NCI-H2227 treated with DMSO at 0.1 percent for 48 hours (cell line): ENCODE measurements at places on chromosomes 11 and 22.

- peak; percentile 92 for DNase-seq
Observed at GRCh38 chr11:58905721-58906547, 33.4 kb upstream of the GLYATL1 start.

GRCh38 chr11:130535520-130535919 lies 87.1 kb downstream of the ADAMTS15 start:
- DNase-seq: no peak

DNA sequence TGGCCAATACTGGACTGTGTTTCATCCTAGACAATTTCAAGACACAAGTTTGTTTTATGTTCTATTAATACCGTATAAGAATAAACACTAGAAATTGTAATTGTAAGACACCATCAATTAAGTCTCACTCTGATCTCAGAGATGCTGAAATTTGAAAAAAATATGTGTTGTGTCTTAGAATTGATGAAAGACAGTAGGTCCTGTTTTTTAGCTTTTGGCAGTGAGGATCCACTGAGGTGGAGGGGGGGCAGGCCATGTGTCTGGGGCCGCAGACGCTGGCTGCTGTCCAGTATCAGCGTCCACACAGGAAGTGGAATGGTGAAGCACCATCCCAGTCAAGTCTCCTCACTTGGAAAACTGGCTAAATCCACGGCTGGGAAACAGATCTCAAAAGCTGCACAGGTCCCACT lies 22.5 kb upstream of the ALG8 start:
- DNase-seq: no peak

- DNase-seq: no peak
Observed at GRCh38 chr22:37626556-37627075, 12.9 kb upstream of the SH3BP1 start.

DNA sequence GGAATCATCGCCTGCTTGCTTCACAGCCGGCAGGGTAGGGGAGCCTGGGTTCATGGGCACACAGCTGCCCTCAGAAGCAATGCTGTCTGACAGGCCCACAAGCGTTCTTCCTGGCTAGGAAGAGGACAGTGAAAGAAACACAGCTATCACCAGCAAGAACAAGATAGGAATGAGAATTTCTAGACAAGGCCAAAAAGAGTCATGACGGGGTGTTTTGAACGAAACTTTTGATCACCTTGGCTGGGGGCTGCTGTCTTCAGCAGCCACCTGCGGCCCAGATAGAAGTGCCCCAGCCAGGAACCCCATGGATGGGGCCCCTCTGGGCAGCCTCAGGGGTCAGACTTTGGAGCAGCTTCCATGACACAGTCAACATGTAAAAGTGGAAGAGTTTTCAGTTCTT lies 41.8 kb downstream of the GAB4 start:
- DNase-seq: no peak

DNA sequence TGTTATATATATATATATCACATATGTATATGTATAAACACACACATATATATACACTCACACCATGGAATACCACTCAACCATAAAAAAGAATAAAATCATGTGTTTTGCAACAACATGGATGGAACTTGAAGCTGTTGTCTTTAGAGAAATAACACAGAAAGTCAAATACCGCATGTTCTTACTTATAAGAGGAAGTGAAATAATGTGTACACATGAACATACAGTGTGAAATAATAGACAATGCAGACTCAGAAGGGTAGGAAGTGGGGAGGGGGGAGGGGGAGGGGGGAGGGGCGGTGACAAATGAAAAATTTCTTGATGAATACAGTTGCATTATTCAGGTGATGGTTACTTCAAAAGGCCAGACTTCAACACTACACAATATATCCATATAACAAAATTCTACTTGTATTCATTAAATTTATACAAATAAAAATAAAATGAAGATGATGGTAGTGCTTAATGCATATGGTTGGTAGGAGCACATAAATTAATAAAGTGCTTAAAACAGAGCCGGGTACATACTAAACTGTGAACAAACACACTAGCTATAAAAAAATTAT lies 5.8 kb upstream of the OR5B2 start:
- DNase-seq: no peak

GRCh38 chr22:38981005-38981991 lies 849 bp upstream of the APOBEC3B start:
- no peak for DNase-seq

- no peak for DNase-seq
Observed at GRCh38 chr11:6584528-6584927, 18.9 kb downstream of the RRP8 start.
